ENCODE measurements at places on chromosomes 7 and 10. TPM values are rescaled to one million over a fixed set of nuclear protein-coding genes. Genes with fewer than 3 reads are reported as not detected.

CYP26C1 gene
- total RNA-seq = 0.22 TPM

ANKRD30A gene
- not detected for total RNA-seq

ZNF138 gene
- total RNA-seq = 17.8 TPM

MSMB gene
- total RNA-seq = 7.8 TPM

EMX2 gene
- total RNA-seq = not detected

PRR15 gene
- total RNA-seq = 5.8 TPM

NCAPG2 gene
- 8.2 TPM for total RNA-seq

SUN3 gene
- not detected for total RNA-seq

EBLN1 gene
- total RNA-seq = not detected

CHAT gene
- not detected for total RNA-seq

HOXA2 gene
- total RNA-seq = 0.49 TPM

CAV1 gene
- total RNA-seq = 548 TPM

GNAI1 gene
- total RNA-seq = 23.7 TPM

PRKAR2B gene
- total RNA-seq = 24.1 TPM

ANKRD7 gene
- total RNA-seq = not detected

TMEM72 gene
- not detected for total RNA-seq

CCDC7 gene
- total RNA-seq = 17.2 TPM

A1CF gene
- not detected for total RNA-seq

MYO3A gene
- total RNA-seq = not detected

CPVL gene
- total RNA-seq = 19.9 TPM

ADCYAP1R1 gene
- total RNA-seq = 0.15 TPM

CYP2C9 gene
- not detected for total RNA-seq

MOGAT3 gene
- total RNA-seq = not detected

GNAT3 gene
- total RNA-seq = not detected

GRM3 gene
- not detected for total RNA-seq

PNLIP gene
- total RNA-seq = not detected

IFIT1B gene
- total RNA-seq = not detected

AKR1B15 gene
- total RNA-seq = not detected

SPDYE9 gene
- total RNA-seq = not detected

ICA1 gene
- 51.3 TPM for total RNA-seq

ZNF804B gene
- not detected for total RNA-seq

RAMP3 gene
- total RNA-seq = 33.5 TPM

TBXAS1 gene
- 75.8 TPM for total RNA-seq

SEMA3E gene
- 2.1 TPM for total RNA-seq

ABCC2 gene
- 2.5 TPM for total RNA-seq

OR2A1 gene
- not detected for total RNA-seq

EPHB6 gene
- total RNA-seq = 9.4 TPM

CAMK2B gene
- total RNA-seq = 0.09 TPM

SPDYE2 gene
- total RNA-seq = not detected

THSD7A gene
- 8.5 TPM for total RNA-seq

Measured in upper lobe of left lung (tissue), 6 donors.